Hypothalamus (tissue), 51 donors: ENCODE measurements at places on chromosomes 1 and 21.

GRCh38 chr1:102472520-102472919 lies 475.8 kb upstream of the OLFM3 start:
- no peak for DNase-seq

GRCh38 chr1:183812686-183813569 lies 8.0 kb downstream of the RGL1 start:
- no peak for DNase-seq

DNA sequence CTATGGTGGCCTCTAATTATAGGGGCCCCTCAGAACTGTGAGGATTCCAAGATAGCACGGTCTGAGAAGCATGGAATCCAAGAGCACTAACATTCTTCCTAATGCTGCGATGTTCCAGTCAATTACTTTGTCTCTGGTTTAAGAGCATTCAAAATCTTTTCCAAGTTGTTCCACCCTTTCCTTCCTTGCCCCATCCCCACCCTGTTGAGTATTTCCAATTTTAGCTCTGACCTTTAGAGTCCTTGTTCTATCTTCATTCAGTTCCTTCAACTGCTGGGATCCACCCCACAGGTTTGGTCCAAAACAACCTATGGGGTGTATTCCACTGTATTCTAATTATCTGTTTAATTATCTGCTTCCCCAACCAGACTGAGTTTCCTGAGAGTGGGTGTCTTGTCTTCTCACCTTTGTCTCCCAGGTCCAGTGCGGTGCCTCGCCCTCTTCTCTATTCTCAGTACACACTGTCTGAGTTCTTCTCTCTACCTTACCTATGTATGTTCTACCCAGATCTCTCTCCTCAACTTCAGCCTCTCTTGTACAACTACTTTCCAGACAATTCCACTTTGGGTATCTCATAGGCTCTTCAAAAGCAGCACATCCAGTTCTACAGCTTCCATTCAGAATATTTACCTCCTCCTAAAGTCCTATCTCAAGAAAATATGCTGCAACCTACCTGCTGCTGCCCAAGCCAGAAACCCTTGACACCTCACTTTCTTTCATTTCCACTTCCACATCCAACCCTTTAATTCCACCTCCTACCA lies 25.0 kb upstream of the BCL9 start:
- no peak for DNase-seq

- DNase-seq: no peak
These were observed 420 bp upstream of the IFI16 start for GRCh38 chr1:159009287-159009686.

DNA sequence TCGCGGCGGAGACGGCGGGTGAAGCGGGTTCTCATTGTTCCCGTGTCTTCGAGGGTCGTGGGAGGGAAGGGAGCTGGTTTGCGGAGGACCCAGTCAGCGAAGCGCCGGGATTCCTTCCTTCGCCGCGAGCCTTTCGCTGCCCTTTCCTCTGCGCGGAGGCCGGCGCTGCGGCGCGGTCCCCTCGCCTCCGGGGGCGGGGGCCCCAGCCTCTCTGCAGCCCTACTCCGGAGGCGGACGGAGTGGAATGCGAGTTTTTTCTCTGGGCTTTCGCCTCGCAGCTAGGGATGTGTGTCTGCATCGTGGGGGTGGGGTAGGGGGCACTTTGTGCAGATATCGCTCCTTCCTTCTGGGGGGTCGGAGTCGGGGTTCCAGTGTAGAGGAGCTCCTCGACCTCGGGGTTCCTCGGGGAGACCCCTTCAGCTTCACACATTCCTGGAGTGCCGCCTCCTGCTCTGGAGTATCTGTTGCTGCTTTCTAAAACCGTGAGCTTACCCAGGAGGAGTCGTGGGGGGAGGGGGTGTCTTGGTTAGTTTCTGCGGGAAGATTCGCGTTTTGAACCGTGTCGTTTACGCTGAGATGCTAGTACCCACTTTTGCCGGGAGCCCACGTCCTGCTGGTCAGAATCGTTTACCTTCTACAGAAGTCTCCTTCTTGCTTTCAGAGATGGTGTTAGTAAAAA lies 595 bp downstream of the RNF2 start:
- no peak for DNase-seq

DNA sequence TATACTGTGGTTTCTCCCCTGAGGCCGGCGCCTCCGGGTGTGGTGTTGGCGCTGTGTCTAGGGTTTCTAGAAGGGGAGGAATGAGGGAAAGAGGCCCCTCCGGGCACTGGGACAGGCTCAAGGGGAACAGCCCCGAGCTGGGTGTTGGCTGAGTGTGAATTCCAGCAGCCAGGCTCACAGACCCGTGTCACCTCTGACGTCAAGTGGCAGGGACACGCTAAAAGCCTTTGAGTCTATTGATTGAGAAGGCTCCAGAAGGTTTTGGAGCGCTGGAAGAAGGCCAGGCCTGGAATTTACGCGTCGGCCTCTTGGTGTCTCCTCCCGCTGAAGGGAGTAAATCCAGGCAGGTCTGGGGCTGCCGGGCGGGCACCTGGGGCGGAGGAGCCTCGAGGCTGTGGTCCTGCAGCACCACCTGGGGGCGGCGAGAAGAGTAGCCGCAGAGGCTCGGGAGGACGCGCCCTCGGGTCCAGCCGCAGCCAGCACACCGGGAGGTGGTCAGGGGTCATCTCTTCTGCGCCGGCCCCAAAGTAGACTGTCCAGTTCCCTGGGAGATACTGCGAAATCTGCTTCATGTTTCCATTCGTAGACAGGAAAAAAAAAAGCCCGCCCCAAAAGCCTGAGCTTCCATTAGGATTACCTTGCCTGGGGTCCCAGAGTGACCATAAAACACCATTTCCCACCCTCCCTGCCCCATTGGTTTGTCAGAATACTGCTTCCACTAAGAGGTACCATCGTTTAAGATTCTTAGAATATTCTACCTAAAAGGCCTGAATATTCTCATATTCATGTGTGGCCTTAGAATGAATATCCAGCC lies 61.7 kb downstream of the TLR5 start:
- peak; percentile 63 for DNase-seq
